Kidney epithelial cell (primary cell): ENCODE measurements at places on chromosomes 7 and 10. TPM values are rescaled to one million over a fixed set of nuclear protein-coding genes. Genes with fewer than 3 reads are reported as not detected.

TFAM gene
- total RNA-seq, result 32.4 and 36.4 TPM in 2 replicates

C10orf143 gene
- total RNA-seq, result 0.75 and 0.88 TPM in 2 replicates

EPO gene
- not detected in 2 replicates for total RNA-seq

PRLHR gene
- total RNA-seq, result not detected in 2 replicates

HOXA13 gene
- total RNA-seq, result not detected in 2 replicates

TEX36 gene
- total RNA-seq, result not detected in 2 replicates

PTPRN2 gene
- total RNA-seq, result 2.4 TPM in 2 replicates

MRC1 gene
- 0.07 and 0.29 TPM in 2 replicates for total RNA-seq
